ENCODE measurements at places on chromosomes 7 and 10.
A peak's percentile ranks its signal among the peaks of the same experiment; 100 is the strongest.

DNA sequence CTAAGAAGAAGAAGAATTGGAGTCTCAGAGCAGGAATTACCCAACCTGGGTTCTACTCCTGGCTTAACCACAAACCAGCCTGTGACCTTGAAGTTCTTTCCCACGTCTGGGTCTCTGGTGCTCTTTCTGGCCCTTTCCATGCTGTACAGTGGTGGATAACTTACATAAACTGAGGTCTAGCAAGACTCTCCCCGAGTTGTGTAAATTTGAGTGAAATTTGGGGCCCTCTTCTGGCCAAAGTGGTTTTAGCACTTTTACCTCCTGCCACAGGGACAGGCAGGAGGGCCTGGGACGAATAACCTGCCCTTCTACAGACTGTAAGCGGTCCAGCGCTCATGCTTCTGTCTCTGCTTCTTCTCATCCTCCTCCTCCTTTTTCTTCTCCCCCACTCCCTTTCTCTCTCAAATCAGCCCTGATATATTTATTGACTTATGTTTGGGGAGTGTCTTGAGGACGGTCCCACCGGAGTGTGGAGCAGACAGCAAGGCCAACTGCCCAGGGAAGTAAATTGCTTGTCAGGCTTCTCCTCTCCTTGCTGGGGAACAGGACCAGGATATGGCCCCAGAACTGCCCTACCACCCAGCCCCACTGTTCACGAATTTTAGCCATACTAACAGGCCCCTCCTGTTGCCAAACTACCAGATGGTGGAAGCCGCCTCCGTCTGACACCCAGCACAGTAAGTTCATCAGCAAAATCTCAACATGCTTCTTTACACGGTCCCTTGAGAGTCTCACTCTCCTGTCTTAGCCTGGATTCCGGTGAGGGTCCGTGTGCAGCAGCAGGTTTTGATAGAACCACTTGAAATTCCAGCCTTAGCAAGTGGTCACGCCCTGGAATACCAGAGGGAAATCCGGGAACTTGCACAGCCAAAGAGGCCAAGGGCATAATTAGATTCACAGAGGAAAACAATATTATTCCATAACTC is 4.0 kb upstream of the SH3PXD2A start:
- DNase-seq: peak; percentile 32

GRCh38 chr7:143987513-143987912 is 12.6 kb upstream of the OR6B1 start:
- DNase-seq: no peak

- DNase-seq: no peak
Observed at GRCh38 chr7:116674508-116675173, 2.6 kb downstream of the MET start.

- peak; percentile 3 for DNase-seq
Observed at GRCh38 chr7:33904681-33905388, 504 bp upstream of the BMPER start.

DNA sequence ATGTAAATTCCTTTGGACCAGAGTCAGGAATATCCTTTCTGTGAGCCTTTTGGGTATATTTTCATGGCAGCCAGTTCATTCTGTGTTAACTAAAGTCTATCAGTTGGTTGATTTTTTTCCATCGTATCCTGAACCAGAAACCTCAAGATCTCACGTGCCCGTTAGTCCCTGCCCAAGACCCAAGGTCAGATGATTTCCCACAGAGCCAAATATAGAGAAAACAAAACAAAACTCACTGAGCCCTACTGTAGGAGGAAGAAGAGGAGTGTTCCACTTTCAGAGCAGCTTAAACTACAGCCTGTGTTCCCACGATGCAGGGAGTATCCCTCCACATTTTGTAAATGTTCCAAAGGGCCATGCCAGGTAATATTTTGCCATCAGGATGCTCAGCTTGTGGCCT is 96.0 kb upstream of the ADO start:
- DNase-seq: no peak

DNA sequence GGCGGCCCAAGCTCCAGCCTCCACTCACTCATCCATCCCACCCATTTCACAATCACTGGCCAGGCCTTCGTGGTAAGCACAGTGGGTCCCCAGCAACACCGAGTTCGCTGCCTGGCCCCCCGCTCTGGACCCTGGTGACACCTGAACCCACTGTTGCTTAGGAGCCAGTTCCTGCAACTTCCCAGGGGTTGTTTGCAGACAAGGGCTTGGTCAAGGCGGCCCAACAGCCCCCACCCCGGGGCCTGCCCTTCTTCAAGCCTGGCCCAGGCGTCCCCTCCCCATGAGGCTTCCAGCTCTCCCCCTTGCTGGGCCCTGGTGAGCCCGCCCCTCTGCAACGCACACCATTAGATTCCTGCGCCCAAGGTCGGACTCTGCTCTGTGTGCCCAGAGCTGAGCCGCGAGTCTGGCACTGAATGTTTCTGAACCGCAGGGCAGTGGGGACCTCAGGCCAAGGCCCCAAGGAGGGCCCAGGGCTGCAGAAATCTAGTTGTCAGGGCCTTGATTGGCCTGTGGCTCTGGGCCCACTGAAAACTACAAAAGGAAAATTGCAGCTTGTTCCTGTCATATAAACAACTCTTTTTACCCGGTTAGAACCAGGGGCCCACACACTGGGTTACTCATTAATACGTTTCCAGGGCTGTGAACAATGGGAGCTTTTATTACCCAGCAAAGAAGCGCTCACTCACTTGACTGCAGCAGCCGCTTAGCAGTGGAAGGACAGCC is 2.1 kb upstream of the COX19 start:
- no peak for DNase-seq

- no peak for DNase-seq
Observed at GRCh38 chr7:92973293-92973731, 136.9 kb upstream of the CDK6 start.

- DNase-seq: no peak
Observed at GRCh38 chr10:35005868-35006267, 84.3 kb downstream of the CUL2 start.

DNA sequence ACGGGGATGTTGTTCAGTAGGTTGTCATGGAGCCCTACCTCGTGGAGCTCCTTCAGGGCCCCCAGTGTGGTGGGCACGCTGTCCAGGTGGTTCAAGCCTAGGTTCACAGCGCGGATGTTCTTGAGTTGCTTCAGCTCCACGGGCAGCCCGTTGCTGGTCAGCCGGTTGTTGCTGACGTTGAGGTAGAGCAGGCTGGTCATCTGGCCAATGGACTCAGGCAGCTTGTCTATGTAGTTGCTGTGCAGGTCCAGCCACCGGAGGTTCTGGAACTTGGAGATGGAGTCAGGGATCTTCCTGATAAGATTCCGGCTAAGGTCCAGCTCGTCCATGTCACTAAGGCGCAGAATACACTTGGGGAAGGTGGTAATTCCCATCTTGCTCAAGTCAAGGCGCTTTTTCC is 26.0 kb downstream of the LRRC18 start:
- no peak for DNase-seq

DNA sequence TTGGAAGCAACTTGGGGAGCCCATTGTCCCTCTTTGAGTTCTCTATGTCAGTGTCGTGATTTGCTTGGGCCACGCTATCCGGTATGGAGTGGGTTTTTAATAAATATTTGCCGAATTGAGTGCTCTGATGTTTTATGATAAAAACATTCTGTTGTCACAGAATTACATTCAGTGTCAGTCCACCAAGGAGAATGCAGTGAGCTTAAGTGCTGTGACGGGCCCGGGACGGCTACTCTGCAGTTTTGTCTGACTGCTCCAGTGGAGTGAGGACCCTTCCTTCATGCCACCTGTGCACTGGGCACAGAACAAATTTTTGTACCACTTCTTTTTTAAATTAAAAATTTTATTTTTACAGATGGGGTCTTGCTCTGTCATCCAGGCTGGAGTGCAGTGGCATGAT is 76.0 kb downstream of the CARD11 start:
- no peak for DNase-seq

GRCh38 chr10:86310291-86310690 is 56.3 kb downstream of the GRID1 start:
- DNase-seq: no peak

GRCh38 chr7:157337316-157338149 is 729 bp downstream of the DNAJB6 start:
- peak; percentile 56 for DNase-seq

DNA sequence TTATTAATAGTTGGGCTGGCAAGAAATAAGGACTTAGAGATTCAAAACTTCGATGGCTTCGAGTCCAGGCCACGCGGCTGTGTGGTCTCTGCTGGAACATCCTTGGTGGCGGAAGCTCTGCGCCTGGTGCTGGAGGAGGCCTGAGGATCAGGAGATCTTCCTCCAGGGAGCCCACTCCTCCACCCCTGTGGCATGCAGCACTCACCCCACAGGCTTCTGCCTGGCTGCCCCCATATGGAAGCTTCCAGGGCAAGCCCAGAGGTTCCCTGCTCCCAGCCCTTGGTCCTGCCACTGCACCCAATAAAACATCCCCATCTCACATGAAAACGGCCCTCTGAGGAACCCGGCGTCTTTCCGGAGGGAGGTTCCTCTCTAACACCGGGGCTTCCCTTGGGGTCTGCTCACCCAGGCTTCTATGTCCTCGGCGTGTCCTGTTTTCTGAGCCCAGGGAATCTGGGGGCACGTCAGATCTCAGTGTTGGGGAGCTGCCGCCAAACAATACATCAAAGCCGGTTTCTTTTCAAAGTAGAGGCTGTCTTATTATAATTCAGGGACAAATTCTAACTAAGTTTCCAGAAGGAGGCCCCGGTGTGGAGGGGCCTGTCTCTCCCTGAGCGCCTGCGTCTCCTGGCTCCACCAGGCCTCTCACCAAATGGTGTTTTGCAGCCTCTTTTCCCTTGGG is 32.4 kb downstream of the CALML3 start:
- DNase-seq: no peak

GRCh38 chr10:4054656-4055435 is 269.8 kb upstream of the KLF6 start:
- no peak for DNase-seq

DNA sequence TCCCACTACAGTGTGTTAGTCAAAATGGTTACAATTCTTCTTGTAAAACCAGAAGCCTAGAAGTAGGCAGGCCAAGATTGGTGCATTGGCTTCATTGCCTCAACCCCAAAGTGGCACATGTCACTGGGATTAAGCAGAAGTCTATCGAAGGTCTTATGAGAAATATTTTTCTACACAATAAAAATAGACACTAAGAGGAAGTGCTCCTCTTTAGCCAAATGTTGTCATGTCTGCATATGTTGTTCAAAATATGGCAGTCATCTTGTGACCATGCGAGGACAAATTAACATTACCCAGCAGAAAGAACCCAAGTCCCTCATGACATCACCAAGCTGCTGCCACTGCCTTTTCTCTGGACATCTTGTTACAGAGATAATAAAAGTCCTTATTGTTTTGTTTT is 6.3 kb upstream of the NSMCE4A start:
- DNase-seq: no peak

DNA sequence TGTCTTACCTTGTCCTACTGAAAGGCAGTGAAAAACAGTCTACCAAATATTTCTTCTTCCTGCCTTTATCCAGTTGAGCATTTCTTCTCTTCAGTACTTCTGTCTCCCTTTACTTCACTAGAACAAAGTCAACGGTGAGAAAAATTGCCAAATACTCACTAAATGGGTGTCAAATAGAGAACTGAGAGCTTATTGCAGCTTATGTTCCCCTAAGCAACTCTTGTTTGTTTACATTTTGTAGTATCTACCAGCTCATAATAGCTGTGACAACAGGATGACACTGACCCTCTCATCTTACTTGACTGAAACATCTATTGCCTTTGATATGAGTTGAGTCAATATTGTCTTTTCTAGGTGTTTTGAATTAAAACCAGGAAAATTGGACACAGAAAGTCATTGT is 327.9 kb upstream of the SORCS1 start:
- DNase-seq: no peak

DNA sequence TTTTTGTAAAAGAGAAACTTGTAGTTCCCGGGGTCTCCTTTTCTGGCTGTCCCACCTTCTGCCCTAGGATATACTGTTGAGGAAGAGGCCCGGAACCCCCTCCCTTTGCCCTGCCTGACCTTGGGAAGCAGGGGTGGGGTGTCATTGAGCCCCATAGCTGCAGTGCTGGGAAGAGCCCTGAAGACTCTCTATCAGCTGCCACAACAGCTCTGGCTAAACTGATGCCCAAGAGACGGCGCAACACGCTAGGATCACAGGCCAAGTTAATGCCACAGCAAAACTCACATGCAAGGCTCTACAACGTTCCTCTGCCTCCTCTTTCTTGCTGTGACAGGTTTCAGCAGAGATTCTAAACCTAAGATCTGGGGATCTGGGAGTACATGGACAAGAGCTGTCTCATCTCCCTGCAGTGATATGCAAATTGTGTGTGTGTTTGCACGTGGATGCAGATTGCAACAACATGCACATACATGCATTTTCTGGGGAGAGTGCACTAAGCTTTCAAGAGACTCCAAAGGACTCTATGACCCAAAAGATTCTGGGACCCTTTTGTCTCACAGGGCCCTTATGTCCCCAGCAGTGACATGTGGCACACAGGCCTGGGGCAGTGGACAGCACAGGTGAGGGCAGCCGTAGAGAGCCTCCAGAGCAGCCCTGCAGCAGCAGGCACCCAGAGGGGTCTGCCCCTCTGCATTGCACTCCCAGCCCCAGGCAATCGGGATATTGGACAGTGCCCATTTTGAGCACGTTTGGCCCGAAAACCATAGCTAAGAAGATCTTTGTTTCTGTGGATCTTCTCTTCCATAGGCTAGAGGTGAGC is 2.5 kb downstream of the RASSF4 start:
- no peak for DNase-seq

GRCh38 chr7:35537067-35538023 is 157.6 kb downstream of the HERPUD2 start:
- peak; percentile 76 for DNase-seq

- no peak for DNase-seq
Observed at GRCh38 chr7:30467271-30467670, 11.3 kb downstream of the NOD1 start.

DNA sequence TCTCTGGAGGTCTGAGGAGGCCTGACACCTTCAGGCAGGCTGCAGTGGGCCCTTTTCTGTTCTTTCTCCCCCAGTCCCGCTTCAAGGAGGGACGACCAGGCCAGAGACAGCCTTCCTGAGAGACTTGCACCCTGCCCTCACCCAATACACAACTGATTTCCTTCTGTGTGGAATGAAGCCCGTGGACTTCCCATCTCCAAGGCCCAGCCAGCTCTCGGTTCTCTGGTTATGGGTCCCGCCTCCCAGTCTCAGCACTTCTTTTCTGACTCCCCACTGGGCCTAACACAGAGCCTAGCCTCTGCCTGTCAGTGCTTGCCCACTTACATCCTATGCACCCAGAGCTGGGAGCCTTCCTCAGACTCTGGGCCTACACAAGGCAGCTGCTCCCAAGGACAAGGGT is 24.1 kb upstream of the ADCYAP1R1 start:
- DNase-seq: no peak

GRCh38 chr7:13279854-13280435 is 592.5 kb downstream of the ARL4A start:
- no peak for DNase-seq

DNA sequence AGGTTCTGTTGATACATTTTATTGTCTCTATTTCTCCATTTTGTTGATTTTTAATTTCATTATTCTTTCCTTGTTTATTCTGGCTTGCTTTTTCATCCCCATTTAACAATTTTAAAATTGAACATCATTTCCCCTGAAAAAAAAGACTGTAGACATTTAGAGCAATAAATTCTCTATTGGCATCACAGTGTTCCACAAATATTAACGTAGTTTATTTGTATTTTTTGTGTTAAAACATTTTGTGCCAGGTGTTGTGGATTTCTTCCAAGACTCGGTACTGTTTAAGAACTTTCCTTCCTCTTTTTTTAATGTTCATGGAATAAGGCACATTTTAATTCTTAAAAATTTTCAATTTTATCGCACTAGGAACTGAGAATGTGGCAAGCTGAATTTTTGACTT is 156.1 kb upstream of the NPY start:
- DNase-seq: no peak

Data from T-cell (primary cell).